Panc1 (cell line): ENCODE measurements at places on chromosomes 2 and 18. TPM values are rescaled to one million over a fixed set of nuclear protein-coding genes. Genes with fewer than 3 reads are reported as not detected.

Gene CRYBA2
- total RNA-seq = not detected

Gene EFEMP1
- 15.5 TPM for total RNA-seq

Gene ANKRD30B
- total RNA-seq = not detected

Gene SSB
- total RNA-seq = 119 TPM

Gene EFR3B
- total RNA-seq = 8.9 TPM
